HepG2 (cell line): ENCODE measurements at places on chromosomes 7 and 10.

GRCh38 chr10:62278441-62278910, 9.8 kb upstream of the RTKN2 start:
- DNase-seq: no peak

- DNase-seq: no peak
Measured at GRCh38 chr7:154569916-154570315, 433.0 kb downstream of the PAXIP1 start.

- DNase-seq: no peak
Measured at GRCh38 chr7:133135451-133135850, 53.6 kb upstream of the CHCHD3 start.

- no peak for DNase-seq
Measured at GRCh38 chr7:98935811-98936210, 57.5 kb downstream of the TRRAP start.

- DNase-seq: no peak
Measured at GRCh38 chr7:25392588-25393338, 164.5 kb upstream of the NPVF start.

DNA sequence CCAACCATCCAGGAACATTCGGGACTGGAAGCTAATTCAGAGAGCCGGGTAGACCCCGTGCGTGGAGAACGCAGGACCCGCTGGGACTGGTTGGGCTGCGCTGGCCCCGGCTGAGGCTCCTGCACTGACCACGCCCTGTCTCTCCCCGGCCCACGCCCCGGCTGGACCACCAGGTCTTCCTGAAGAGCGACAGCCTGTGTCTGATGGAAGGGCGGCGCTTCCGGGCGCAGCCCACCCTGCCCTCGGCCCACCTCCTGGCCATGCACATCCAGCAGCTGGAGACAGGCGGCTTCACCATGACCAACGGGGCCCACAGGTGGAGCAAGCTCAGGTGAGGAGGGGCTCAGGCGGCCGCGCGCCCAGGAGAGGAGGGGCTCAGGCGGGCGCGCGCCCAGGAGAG, 10.2 kb upstream of the UTF1 start:
- no peak for DNase-seq

DNA sequence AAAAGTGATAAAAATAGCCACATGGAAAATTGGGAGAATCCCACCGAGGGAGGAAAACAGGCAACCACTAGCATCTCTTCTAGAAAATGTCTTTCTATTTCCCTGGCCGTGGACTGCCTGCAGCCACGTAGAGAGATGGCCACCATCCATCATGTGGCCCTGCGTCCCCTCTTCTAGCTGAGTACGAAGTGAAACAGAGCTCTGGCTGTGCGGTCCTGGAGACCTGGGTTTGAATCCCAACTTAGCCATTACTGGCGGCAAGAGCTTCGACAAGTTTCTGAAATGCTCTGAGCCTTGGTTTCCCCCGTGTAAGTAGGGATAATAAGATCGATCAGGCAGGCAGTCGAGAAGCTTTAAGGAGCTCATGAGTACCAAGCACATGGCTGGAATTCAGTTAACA, 32.9 kb downstream of the ZCCHC24 start:
- DNase-seq: no peak

DNA sequence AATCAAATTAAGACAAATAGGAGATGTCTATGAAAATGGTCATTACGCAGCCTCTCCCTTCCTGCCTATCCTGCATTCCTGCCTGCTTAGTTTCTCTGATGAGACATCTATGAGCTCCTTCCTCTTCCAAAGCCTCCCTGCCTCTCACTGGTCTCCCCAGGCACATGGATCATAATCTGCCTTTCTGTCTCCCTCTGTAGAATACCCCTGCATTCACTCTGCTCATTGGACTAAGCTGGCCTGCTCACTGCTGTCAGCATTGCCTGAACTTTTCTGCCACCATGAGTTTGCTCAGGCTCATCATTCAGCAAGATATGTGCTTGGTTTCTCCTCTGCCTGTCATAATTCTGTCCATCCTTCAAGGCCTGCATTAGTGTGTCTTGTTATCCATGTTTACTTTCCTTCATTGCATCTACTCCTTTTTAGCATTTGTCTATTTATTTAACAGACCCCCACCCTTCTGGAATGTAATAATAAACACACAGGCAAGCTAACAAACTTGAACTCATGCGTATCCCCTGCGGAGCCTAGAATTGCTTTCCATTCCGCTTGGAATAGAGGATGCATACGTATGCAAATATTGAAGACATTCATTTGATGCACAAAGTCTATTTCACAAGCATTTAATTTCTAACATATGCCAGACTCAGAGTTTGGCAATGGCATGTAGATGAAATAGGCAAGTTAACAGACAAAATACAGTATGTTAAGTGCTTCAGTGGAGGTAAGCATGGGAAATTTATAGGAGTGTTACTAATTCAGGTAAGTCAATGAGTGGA, 88.3 kb downstream of the PTPRZ1 start:
- DNase-seq: no peak

- no peak for DNase-seq
Measured at GRCh38 chr7:33853361-33854062, 51.8 kb upstream of the BMPER start.

DNA sequence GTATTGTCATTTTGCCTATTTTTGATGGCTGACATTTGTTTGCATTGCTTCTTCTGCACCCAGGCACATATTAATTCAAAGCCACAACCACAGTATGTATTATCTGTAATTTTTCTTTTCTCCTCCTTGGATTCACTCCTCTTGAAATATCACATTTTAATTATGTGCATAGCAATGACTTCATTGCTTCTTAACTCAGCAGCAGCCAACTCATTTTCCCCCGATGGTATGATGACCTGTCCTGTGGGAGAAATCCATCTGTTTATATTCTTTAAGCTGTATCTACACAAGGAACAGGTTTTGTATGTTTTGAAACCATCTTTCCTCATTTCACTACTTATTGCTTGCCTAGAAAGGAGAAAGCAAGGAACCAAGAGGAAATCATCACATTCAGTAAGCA, 588.8 kb downstream of the INHBA start:
- DNase-seq: no peak

DNA sequence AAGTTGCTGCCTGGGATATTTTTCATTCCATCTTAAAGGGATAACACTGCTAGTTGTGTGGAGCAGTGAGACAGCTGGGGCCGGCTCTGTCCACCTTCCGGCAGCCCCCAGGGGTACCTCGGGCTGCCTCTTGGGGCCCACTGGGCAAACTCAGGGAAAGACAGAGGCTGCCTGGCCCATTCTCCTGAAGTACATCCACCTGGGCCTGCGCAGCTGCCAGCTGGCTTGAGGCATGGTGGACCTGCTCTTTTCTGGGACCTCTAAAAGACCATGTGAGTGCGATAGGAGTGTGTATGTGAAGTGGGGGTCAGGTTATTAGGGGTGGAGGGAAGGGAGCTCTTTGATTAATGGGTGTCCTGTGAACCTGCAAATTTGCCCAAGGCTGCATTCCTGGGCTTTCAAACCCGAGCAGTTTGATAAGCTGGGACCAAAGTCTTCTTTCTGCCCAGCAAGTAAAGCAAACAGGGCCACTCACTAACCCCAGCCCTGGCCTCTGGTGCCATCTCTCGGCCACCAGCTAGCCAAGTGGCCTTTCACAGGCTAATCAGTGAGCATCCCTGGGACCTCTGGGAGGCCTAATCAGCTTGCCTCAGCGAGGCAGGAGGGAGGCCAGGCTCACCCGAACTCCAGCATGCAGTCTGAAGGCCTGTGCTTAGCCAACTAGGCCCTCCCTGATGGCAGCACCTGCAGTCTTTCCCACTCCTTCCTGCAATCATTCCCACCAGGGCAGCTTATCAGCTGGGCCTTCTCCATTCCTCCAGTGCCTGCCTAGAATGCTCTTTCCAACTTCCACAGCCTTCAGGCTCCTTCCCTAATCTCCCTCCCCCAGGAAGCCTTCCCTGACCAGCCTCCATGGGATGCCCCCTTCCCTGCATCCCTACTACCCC, 954.7 kb upstream of the ZNF722 start:
- DNase-seq: peak; percentile 0

DNA sequence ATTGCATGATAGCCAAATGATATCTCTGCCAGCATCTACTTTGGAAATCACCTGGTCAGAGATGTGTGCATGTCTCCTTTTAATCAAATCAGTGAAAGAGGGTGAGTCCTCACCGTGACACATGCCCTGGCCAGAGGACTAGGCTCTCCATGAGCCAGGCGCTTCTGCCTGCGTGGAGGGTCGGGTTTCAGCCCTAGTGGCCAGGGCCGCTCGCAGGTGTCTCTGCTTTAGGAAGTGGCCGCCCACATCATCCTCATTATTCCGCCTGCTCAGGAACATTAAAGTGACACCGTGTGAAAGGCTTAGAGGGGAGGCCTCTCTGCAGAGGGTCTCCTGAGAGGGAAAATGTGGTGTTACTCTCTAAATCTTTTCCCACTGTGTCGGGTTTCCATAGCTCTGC, 173.6 kb upstream of the PRKCQ start:
- DNase-seq: no peak
